ENCODE measurements at places on chromosomes 2 and 18.

DNA sequence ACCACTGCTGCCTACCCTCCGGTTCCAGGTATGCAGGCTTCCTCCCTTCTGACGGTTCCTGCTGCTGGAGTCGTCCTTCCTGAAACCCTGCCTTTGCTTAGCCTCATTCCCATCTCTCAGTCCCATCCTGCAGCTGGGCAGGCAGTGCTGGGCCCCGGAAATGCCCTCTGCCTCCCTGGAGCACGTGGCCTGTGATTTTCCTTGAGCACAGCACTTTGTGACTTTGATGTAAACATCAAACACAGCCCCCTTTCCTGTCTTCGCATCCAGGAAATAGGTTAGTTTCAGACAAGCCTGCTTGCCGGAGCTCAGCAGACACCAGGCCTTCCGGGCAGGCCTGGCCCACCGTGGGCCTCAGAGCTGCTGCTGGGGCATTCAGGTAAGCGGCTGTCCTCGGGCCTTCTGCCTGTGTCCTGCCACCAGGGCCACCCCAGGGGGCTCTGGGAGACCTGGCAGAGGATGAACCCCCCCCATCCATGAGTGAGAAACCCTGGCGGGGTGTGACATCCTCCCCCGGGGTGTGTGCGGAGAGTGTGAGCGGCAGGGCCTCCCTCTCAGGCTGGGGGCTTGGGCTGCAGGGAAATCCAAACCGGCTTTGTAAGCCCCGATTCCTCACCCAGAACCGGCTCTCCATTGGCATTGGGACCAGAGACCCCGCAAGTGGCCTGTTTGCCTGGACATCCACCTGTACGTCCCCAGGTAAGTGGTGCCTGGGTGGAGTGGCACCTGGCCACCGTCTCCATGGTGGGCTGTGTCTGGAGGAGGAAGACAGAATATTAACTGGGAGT, at the start of gene ZAP70:
TSS of gene ZAP70 (plus strand) at position 281 of the 788 bp plus-strand sequence. CDS start 10,461 bp downstream, outside the sequence.
- no peak for DNase-seq

DNA sequence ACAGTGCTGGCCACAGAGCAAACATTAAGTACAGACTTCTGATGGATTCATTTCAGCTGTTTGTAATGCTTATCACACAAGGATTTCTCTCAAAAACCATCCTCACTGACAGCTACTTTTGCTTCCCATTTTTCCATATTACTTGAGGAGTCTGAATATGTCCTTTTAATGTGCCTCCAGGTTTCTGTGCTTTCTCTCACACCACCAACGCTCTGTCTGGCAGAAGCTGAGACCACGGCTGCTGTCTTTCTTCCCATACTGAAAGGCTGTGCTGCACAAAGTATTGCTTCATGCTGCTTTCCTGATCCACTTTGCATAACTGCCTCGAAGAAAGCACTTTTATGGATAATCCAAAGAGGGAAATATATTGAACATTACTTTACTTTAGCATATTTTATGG, 312.1 kb upstream of the ZEB2 start:
- no peak for DNase-seq

DNA sequence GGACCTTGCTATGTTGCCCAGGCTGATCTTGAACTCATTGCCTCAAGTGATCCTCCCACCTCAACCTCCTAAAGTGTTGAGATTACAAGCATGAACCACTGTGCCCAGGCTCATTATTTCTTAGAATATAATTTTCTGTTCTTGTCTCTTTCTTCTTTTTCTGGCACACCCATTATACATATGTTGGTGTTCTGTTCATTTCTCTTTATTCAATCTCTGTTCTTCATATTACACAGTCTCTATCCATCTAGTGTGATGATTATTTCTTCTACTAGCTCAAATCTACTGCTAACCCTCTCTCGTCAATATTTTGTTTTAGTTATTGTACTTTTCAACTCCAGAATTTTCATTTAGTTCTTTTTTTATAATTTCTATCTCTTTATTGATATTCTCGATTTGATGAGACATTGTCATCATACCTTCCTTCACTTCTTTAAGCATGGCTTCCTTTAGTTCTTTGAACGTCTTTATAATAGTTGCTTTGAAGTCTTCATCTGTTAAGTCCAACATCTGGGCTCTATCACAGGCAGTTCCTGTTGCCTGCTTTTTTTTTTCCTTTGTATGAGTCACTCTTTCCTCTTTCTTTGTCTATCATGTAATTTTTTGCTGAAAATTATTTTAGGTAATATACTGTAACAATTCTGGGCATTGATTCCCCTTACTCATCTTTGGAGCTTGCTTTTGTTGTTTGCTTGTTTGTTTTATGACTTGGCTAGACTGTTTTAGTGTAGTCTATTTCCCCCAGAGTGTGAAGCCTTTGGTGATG, 196.4 kb upstream of the NABP1 start:
- no peak for DNase-seq

DNA sequence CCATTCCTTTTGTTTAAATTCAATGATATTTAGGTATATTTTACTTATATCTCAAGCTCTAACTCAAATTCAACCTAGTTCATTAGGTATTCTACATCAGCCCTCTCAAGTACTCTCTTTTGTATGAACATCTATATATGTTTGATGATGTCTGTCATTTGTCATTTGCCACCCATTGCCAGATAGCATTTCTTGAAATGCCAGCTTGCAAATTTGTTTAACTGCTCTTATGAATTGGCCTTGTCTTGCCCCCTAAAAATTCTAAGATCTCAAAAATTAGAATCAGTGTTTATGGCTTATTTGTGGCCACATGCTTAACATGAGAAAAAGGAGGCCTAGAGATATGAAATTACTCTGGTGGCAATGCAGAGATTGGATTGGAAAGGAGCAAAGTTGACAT, 1140.3 kb upstream of the DDX18 start:
- DNase-seq = no peak

GRCh38 chr2:233013027-233013461, at the start of gene NGEF:
Gene NGEF, minus strand, starts transcription at chr2:233013256. Its CDS starts 38,366 bp downstream, at chr2:232974890.
- no peak for DNase-seq

DNA sequence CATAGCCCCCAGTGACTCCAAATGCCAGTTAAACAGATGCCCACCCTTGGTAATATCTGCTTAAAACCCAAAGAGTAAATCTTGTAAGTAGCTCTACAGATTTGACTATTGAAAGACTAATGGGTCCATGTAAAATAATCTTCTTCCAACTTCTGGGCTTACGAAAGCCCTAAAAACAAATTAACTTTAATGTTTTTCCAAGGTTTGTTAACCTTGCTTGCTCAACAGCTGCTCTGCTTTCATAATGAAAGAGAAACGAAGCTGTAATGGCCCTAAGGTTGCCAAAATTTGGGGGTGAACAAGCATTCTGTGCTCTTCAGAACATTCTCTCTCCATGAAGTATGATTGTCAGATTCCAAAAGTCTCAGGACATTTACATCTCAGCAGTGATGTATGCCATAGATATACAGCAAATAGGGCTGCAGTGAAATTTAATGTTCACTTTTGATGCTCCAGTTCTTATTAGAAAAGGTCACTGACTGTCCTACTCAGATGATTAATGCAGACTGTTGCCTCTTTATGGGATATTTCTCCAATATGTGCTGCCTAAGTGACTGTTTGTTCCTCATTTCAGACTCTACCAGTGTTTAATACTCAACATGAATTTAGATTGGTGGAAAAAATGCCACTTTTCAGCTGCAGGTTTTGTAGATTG, 436.3 kb upstream of the CHST9 start:
- no peak for DNase-seq

Measured in NCI-H2029 (cell line).